ENCODE measurements at places on chromosomes 3 and 15.

DNA sequence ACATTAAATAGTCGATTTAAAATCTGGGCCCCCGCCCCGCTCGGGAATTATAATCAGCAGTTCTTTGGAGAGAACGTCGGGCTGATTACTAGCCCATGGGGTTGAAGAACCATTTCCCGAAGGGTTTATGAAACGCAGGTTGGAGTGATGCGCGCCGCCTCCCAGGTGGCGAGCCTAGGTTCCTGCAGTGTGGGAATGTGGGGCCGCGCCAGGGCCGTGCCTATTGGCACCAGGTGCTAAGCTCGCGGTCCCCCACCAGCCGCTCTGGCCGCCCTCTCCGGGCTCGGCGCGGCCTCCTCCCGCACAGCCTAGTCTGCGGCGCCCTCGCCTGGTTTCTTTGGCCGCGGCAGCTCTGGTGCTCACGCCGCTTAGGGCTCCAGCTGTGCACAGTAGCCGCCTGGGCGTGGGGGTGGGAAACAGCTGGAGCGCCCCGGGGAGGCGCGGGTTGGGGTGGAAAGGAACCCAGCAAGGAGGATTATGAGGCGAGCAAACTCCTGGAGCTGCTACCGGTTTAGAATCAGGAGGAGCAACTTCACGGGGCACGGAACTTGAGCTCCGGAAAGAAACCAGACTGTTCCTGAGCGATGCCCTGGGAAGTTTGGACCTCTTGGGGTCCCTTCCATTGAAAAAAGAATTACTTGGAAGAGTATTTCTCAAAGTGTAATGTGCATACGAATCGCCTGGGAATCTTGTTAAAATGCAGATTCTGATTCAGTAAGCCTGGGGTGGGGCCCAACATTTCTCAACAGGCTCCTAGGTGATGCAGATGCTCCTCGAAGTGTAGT, 5.6 kb upstream of the MECOM start:
- DNase-seq: peak; percentile 95

GRCh38 chr15:77747175-77748077, 114.7 kb upstream of the LINGO1 start:
- no peak for DNase-seq

GRCh38 chr3:113000691-113001090, 9.9 kb downstream of the GTPBP8 start:
- no peak for DNase-seq

DNA sequence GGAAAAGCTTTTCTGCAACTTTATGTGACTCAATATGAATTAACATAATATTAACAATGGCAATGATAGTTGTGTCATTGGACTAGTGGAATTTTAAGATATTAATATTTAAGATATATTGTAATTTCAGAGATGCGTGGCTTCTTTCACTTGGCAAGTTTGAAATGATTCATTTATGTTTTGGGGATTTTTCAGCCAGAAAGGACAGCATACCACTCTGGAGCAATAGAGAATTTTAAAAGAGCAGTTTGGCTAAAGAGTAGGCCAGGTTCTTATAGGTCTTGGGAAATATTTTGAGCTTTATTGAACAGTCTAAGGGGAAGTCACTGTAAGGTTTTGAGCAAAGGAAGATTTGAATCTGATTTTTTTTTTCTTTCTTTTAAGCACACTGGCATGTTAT, 16.5 kb downstream of the GMPS start:
- DNase-seq: no peak

DNA sequence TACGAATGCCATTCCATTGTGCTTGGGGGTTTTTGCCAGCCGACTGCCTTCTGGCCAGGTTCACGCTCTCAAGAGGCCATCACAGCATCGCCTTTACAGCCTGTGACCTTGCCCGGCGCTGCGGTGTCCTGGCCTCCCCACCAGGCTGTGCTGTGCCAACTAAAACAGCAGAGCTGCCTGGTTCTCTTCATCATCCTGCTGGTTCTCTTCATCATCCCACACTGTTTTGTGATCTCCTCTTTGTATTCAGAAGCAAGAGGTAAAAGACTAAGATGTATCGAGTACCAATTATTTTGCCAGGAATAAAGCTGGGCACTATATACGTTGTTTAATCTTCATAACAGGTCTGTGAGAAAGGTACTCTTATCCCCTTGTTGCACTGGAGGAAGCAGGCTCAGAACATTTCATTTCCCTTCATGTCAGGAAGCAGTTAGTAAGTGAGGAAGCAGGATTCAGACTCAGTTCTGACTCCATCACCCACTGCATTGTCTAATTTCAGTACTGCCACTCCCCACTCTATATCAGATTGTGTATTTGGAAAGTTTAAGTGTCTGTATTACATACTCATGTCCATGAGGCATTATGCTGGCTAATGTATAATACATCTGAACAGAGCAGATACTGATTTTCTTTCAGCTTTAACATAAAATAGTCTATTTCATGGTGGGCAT, 92.7 kb downstream of the LRRC28 start:
- peak; percentile 22 for DNase-seq

- DNase-seq: no peak
These were observed 6.2 kb downstream of the CORO2B start for GRCh38 chr15:68584756-68585573.

- no peak for DNase-seq
These were observed 218.5 kb upstream of the CNTN3 start for GRCh38 chr3:74832925-74833324.

- peak; percentile 2 for DNase-seq
These were observed 413.5 kb downstream of the CNTN3 start for GRCh38 chr3:74200952-74201351.
